Activated naive CD8-positive, alpha-beta T cell treated with anti-CD3 and anti-CD28 coated beads for 36 hours (primary cell): ENCODE measurements at places on chromosomes 3 and 15.

DNA sequence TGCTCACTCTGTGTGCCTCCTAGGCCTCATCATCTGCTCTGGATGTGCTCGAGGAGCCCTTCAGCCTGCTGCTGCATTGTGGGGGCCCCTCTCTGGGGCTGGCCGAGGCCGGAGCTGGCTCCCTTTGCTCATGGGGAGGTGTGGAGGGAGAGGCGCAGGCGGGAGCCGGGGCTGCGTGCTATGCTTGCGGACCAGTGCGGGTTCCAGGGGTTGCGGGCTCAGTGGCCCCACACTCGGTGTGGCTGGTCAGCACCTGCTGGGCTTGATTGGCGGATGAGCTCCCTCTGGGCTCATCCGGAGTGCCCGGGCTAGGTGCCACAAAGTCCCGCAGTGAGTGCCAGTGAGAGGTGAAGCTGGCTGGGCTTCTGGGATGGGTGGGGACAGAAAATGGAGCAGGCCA, 264.2 kb downstream of the SI start:
- DNase-seq, result no peak

- no peak for DNase-seq
Observed at GRCh38 chr3:12707449-12707848, 43.5 kb upstream of the RAF1 start.

- DNase-seq, result no peak
Observed at GRCh38 chr3:149162007-149162406, 32.6 kb downstream of the HPS3 start.

DNA sequence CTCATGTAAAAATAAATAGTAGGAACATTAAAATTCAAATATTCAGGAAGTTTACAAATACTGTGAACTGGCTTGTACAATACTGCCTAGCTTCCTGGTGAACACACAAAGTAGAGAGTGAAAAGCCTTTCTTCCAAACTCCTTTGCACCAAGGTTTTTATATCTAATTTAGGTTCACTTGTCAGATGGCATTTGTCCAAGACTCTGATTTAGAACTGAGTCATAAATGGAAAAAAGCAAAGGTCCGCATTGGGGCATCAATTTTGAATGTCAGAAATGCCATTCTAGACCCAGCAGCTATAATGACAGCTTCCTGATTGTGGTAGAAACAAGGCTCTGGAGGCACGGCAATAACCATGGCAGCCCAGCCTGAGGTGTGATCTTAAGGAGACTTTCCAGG, 160.7 kb downstream of the PDE8A start:
- no peak for DNase-seq

DNA sequence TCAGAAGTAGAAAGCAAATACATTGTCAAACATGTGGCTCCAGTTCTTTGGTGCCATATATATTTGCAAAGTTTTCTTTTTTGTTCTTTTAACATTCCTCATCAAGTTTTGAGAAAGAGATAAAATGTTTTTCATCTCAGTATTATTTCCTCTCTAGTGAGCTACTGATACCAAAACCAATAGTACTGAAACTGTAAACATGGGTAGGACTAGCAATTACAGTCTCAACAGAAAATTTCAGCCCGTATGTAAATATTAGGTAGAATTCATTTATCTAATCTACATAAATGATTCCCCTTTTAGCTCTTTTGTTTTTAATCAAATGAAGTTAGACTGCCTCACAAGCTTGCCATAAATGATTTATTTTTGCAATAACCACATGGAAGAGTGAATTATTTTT, 21.4 kb downstream of the SECISBP2L start:
- DNase-seq, result no peak

GRCh38 chr3:122940628-122941086, 86.9 kb downstream of the SEMA5B start:
- DNase-seq, result no peak

- no peak for DNase-seq
Observed at GRCh38 chr3:155846119-155846518, 8.1 kb downstream of the SLC33A1 start.
